SK-N-DZ (cell line): ENCODE measurements at places on chromosomes 13 and 19.

DNA sequence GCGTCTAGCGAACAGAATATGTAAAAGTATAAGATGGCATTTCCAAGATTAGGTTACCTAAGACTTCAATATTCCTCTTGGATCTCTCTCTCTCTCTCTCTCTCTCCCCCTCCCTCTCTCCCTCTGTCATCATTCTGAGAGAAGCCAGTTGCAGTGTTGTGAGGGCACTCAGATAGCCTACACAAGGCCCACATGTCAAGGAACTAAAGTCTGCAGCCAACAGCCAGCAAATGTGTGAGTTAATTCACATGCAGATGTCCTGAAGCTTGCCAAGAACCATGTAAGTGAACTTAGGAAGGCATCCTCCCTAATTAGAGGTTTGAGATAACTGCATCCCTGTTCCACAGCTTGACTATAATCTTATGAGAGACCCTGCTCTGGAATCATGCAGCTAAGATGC is 822.9 kb upstream of the PRR20A start:
- DNase-seq: peak; percentile 19

GRCh38 chr13:108551674-108552073 is 77.7 kb upstream of the MYO16 start:
- no peak for DNase-seq

GRCh38 chr13:92513672-92514071 is 712.9 kb upstream of the GPC6 start:
- no peak for DNase-seq

GRCh38 chr19:56827708-56828107 is 12.8 kb downstream of the PEG3 start:
- DNase-seq: no peak

DNA sequence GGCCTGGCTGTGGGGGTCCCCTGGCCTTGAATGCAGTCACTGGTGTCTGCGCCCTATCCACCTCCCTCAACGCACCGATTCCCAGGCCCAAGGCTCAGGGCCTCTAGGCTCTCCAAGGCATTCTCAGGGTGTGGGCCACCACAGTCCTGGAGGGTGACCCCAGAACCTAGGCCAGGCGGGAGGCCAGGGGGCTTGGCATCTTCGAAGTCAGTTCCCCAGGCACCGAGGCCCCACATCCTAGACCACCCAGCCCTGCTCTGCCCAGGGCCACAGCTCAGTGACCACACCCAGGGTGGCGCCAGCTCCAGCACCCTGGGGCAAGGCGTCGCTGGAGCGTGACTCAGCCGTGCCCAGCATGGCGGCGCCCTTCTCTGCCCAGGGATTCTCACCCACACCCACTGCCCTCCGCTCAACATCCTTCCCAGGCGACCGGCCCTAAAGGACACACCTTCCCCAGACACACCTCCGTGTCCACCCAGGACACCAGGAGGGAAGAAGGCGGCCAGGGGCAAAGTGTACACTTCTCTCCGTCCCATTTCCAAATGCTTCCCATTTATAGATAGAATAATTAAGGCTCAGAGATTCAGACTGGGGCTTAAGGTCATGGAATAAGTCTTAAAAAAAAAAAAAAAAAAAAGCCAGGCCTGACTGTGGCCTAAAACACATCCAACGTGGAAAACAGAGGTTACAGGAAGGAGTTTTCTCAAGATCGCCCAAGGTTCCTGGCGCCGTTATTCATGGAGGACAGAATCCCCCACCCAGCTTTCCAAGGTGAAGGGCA is 36.4 kb upstream of the NANOS3 start:
- DNase-seq: no peak

GRCh38 chr13:44160591-44161191 is 212.9 kb upstream of the SERP2 start:
- no peak for DNase-seq

GRCh38 chr13:19519049-19519448 is 42.3 kb downstream of the TPTE2 start:
- DNase-seq: no peak

- peak; percentile 57 for DNase-seq
Measured at GRCh38 chr13:111115965-111116521, 933 bp downstream of the ARHGEF7 start.
